ENCODE measurements at places on chromosomes 16 and 17.

GRCh38 chr17:17944743-17945142 lies 27.5 kb downstream of the TOM1L2 start:
- DNase-seq, result no peak

DNA sequence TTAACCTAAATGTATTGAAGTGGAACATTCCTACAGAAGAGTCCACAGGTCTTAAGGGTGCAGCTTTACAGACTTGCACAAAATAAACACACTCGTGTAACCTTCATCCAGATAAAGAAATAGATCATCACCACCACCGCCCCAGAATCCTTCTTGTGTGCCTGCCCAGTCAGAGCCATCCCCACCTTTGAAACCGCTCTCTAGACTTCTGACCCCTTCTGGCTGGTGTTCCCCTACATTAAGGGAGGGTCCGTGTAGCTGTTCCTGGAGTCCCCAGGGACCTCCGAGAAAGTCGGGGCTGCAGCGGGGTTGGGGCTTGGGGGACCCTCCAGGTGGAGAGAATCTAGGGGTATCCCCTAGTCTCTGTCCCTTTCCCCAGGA lies 9.4 kb downstream of the TBX4 start:
- no peak for DNase-seq

GRCh38 chr16:2223942-2224486 lies 623 bp downstream of the E4F1 start:
- peak; percentile 48 for DNase-seq

- DNase-seq, result no peak
These were observed 10.8 kb upstream of the ANKS4B start for GRCh38 chr16:21222495-21223337.

DNA sequence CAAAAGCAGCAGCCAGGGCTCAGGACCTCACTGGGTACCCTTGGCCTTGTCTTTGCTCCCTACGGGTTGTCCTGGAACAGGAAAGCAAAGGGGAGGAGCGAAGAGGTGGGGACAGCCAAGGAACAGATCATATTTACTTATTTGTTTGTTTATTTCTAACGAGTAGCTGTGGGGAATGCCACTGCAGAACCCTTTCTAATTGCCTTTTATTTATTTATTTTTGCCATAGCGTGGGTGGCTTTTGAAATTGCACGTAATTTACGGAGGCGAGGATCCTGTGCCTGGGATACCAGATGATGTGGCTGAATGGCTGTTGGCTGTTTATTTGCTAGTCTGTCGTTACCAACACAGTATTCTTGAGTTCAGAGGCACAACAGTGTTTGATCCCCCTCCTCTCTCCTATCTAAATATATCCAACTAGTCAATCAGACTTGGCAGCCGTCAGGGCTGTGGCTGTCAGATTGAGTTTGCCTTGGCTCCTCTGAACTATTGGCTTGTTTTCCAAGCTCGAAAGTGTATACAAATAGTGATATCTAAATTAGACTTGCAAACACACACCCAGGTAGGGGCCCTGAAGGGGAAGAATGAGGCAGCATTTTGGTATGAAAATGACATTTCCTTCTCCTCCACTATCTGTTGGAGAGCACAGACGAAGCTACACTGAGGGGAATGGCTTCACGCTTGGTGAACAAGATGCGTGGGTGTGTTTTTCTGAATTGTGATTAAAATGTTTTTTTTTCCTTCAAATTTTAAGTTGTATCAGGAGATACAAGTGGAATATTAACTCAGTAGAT lies 110.4 kb downstream of the MSI2 start:
- DNase-seq, result no peak

GRCh38 chr17:48800626-48801217 lies 16.3 kb downstream of the TTLL6 start:
- DNase-seq, result no peak

GRCh38 chr17:57530508-57530907 lies 214.6 kb downstream of the CCDC182 start:
- DNase-seq, result no peak

- DNase-seq, result no peak
These were observed 7.3 kb downstream of the GSE1 start for GRCh38 chr16:85620374-85620773.

DNA sequence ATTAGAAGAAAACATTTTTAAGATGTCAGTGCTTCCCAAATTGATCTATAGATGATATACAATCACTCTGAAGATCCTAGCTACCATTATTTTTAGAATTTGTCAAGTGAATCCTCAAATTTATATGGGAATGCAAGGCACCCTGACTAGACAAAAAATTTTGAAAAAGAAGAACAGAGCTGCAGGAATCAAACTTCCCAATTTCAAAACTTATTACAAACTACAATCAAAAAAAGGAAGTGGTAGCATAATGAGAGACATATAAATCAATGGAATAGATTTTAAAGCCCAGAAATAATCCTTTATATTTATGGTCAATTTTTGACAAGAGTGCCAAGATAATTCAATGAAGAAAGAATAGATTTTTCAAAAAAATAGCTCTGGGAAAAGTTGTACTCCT lies 198.3 kb upstream of the KCNJ16 start:
- DNase-seq, result no peak

GRCh38 chr16:51556694-51557340 lies 405.7 kb upstream of the SALL1 start:
- no peak for DNase-seq

DNA sequence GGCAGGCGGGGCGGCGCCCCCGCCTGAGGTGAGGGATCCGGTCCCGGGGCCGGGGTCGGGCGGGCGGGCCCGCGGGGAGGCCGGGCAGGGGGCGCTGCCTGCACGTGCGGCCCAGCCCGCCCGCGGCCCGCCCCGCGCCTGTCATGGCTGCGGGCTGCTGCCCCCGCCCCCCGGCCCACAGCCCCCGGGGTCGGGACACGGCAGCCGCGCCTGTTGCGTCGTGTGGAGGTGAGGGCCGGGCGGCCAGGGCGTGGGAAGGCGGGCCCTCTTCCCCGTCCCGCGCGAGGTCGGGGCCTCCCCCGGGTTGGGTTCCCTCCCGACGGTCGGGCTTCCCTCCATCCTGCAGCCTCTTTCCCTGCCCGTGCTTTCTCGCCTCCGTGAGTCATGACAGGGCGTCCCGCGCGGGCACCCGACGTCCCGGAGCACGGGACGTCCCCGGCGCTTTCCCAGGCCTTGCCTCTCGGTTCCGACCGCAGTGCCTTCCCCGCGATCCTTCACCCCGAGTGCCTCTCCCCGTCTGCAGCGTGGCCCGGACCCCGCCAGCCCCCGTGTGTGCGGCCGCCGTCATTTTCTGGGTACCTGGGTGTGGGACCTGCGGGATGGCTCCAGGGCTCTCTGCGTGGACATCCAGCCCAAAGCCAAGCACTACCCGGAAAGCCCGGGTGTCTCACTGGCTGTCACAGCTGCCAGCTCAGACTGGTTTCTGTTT lies 76.7 kb downstream of the CHD9 start:
- DNase-seq, result peak; percentile 77

GRCh38 chr17:70078994-70079531 lies 4.0 kb downstream of the KCNJ16 start:
- DNase-seq, result no peak

DNA sequence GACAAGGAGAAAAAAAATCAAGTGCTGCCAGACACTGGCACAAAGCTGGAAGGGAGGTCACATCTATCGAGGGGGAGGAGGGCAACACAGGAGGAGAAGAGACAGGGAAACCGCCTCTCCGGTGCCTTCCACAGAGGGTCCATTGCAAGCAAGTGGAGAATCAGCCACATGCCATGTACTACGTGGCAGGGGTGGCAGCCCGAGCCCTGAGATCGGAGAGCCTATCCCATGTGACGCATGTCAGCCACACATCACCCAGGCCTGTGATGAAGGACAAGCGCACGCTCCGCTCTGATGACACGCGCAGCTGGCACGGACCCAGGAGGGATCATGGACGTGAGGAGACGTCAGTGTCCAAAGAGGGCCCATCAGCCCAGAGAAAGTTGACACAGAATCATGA lies 30.1 kb downstream of the ADCY9 start:
- DNase-seq, result no peak
